NCI-H2171 (cell line): ENCODE measurements at places on chromosomes 2 and 18.

GRCh38 chr2:162333968-162334367 is 10.0 kb upstream of the GCA start:
- DNase-seq: peak; percentile 2

DNA sequence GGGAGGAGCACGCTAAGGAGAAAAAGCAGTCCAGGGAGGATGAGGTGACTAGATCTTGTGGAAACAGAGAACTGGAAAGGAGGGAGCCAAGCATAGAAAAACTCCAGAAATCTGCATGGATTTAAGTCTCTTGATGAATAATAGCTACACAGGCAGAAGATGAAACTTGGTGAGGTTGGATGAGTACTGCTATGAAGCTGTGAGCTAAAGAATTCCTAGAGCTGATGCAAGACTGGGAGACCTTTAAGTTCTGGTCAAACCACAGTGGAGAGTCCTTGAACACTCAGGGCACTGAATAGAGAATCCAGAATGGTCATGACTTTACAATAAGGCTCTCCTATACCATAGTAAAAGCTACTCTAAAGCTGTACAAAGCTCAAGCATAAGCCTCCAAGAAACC is 18.4 kb upstream of the PIEZO2 start:
- DNase-seq: no peak

DNA sequence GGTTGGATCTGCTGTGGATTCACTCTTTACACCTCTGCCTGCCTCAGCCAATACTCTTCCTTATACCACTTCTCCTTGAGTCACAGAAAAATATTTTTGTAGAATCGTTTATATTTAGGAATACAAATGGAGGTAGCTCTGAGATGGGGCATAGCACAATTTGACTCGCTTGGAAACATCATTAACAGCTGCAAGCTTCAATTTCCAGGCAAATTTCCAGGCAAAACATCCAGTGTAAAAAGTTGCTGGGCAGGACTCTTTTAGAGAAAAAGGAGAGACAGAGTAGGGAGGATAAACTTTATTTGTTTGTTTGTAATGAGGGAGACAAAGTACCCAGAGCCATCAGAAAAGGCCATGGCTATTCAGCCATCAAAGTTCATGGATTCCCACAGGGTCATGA is 74.4 kb upstream of the SOX11 start:
- DNase-seq: no peak

DNA sequence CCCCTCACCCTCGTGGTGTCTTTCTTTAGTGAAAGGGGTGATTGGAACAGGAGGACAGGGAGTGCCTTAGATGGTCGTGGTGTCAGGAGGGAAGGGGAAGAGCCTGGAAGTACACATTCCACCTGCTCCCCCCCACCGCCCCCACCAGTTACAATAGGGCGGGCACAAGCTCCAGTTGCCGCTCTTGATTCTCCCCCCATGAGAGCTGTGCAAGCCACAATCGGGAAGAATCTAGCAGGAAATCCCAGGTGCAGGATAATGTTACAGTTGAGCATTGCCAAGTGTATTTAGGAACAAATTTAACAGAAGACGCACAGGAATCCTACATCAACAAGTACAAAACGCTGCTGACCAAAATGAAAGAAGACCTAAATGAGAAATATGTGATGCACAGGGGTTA is 73.6 kb downstream of the ASAP2 start:
- peak; percentile 72 for DNase-seq
